A549 treated with CORT108297 at 1 μM for 4 hours (cell line): ENCODE measurements at places on chromosomes 2 and 18. TPM values are rescaled to one million over a fixed set of nuclear protein-coding genes. Genes with fewer than 3 reads are reported as not detected.

The ALLC gene
- total RNA-seq = 0.06 to 0.13 TPM (median 0.12 TPM) in 4 of 5 replicates, not detected in the other

The SERPINB2 gene
- total RNA-seq = 0.03 to 0.09 TPM (median 0.05 TPM) in 3 of 5 replicates, not detected in the others

The FBXO36 gene
- total RNA-seq = 0.89 to 1.4 TPM (median 1.3 TPM) in 5 replicates

The TMEM163 gene
- 0.08 to 0.15 TPM (median 0.09 TPM) in 5 replicates for total RNA-seq

The RAB27B gene
- total RNA-seq = 10.4 to 14.7 TPM (median 12.6 TPM) in 5 replicates

The FBXO48 gene
- total RNA-seq = 0.49 to 0.65 TPM (median 0.53 TPM) in 5 replicates

The IL36RN gene
- total RNA-seq = 0.05 to 0.25 TPM (median 0.14 TPM) in 4 of 5 replicates, not detected in the other

The IL36B gene
- total RNA-seq = 0.09 to 0.19 TPM in 2 of 5 replicates, not detected in the others

The PLA2R1 gene
- total RNA-seq = 1.7 to 2.7 TPM (median 2.5 TPM) in 5 replicates

The TBC1D8 gene
- total RNA-seq = 51.4 to 78.5 TPM (median 73.8 TPM) in 5 replicates

The PAX8 gene
- total RNA-seq = 0.66 to 0.95 TPM (median 0.83 TPM) in 5 replicates

The PROKR1 gene
- total RNA-seq = not detected in 5 replicates

The CNRIP1 gene
- 1.8 to 2.4 TPM (median 2.1 TPM) in 5 replicates for total RNA-seq

The ACTR1B gene
- 30.4 to 48.3 TPM (median 43.8 TPM) in 5 replicates for total RNA-seq

The KYNU gene
- total RNA-seq = 280 to 361 TPM (median 296 TPM) in 5 replicates

The C2orf92 gene
- 0.91 to 1.4 TPM (median 1.1 TPM) in 5 replicates for total RNA-seq

The SPP2 gene
- not detected in 5 replicates for total RNA-seq

The CHST10 gene
- total RNA-seq = 15.6 to 17.3 TPM (median 16.0 TPM) in 5 replicates

The ECEL1 gene
- total RNA-seq = 0.12 to 0.27 TPM (median 0.14 TPM) in 5 replicates

The DOK6 gene
- not detected in 5 replicates for total RNA-seq

The NEU2 gene
- total RNA-seq = not detected in 5 replicates

The FSHR gene
- total RNA-seq = not detected in 5 replicates

The RNU2-63P gene
- total RNA-seq = not detected in 5 replicates

The CBLN2 gene
- total RNA-seq = 0.03 to 0.12 TPM (median 0.05 TPM) in 3 of 5 replicates, not detected in the others

The RGPD3 gene
- total RNA-seq = 0.12 to 0.20 TPM (median 0.16 TPM) in 5 replicates

The MC2R gene
- not detected in 5 replicates for total RNA-seq

The STON1 gene
- 0.35 to 0.49 TPM (median 0.42 TPM) in 5 replicates for total RNA-seq
